NCI-H446 treated with DMSO at 0.1 percent for 48 hours (cell line): ENCODE measurements at places on chromosomes 16 and 17.

DNA sequence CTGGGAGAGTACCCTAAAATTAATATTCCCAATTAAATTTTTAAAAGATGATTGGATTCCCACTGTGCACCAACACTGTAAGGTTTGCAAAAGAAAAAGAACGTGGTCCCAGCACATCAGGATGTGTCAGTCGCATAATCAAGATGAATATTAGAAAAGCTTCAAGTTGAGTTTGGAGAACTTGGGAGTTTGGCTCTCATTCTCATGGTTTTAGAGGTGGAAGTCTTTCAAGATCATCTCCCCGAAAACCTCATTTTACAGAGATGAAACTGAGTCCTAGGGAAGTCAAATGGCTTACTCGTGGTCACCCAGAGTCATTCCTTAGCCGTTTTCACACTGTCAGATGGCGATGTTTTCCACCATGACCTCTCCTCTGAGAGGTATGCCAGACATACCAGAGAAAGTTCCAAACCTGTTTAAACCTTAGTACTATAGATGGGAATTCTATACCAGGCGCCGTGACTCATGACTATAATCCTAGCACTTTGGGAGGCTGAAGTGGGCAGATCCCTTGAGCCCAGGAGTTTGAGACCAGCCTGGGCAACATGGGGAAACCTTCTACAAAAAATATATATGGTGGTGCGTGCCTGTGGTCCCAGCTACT, 1.2 kb downstream of the SEC14L1 start:
- DNase-seq, result no peak

DNA sequence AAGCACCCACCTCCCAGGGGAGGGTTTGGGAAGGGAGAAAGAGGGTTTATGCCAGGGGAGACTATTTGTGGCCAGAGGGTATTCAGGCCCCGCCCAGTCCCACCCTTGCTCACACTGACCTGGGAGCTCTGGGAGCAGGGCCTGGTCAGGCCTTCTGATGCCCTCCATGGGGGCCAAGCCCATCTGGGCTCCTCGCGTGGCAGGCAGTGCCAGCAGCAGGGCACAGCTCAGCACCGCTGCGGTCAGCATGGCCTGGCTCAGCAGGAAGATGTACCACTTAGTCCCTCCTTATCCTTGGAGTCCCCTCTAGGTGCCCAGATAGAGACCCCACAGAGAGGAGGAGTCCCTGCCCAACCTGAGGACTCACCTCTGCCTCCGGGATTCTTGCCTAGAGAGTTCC, at the start of gene AGRP:
AGRP (minus strand) TSS at position 398 of the 400 bp plus-strand sequence; CDS start at position 249, 149 bp downstream.
- DNase-seq, result no peak

- DNase-seq, result no peak
Measured at GRCh38 chr17:53749178-53749577, 73.5 kb upstream of the KIF2B start.

DNA sequence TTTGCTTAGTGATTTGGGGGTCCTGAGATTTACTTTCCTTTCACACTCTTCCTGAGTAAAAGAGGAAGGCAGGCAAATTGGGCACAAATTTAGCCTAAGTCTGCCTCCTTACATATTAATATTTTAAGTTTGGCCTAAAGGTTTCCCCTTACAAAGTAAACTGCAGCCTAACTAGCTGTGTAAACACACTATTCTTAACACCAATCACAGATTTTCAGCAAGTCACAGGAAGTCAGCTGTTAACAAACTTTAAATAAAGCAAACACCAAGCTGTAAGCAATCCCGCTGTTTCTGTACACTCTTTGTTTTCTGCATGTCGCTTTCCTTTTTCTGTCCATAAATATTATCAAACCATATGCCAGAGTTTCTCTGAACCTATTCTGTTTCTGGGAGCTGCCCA, 45.1 kb upstream of the ABCC11 start:
- no peak for DNase-seq

DNA sequence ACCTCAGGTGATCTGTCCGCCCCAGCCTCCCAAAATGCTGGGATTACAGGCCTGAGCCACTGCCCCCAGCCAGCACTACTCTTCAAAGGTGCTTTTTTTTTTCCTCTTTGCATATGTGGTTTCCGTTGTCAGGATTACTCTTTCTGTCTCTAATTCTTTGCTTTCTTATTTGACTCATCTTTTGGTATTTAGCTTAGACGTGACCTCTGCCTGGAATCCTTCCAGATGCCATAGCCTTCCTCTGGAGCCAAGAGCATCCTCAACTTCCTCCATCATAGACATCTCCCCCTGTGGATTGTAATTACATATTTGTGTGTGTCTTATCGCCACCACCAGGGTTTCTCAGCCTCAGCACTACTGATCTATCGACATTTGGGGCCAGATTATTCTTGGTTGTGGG, 84.4 kb upstream of the XYLT1 start:
- DNase-seq, result no peak

DNA sequence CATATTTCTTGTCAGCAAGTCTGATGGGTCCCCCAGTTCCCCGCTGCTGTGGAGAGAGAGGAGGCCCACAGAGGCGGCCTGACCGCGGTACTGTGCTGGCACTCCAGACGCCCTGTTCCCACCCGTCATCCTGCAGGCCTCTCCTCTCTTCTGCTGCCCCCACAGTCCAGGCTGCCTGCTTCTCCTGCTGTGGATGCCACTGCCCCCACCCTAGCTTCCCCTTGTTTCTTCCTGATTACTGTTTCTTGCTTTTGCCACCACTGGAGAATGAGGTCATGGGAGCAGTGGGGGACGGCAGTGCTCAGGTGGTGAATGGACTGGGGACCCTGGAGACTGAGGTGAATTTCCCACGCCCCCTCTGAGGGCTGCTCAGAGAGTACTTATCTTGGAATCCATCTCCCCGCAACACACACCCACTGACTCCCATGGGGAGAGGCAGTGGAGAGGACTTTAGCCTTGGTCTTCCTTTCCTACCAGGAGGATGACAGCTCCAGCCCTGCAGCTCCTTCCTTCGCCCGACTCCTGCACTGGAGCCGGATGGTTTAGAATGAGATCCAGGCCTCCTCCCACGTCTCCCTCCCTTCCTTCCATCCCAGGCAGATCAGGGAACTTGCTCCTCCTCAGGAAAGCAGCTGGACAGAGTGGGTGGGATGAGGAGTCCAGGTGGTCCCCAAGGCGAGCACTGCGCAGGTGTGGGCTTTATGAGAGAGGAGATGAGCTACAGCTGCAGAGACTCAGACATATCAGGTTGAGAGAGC, 60.4 kb downstream of the PLXDC1 start:
- DNase-seq, result no peak

- DNase-seq, result no peak
Measured at GRCh38 chr17:8163978-8164814, 1.4 kb upstream of the VAMP2 start.

- no peak for DNase-seq
Measured at GRCh38 chr17:50825188-50825587, 10.2 kb upstream of the WFIKKN2 start.

DNA sequence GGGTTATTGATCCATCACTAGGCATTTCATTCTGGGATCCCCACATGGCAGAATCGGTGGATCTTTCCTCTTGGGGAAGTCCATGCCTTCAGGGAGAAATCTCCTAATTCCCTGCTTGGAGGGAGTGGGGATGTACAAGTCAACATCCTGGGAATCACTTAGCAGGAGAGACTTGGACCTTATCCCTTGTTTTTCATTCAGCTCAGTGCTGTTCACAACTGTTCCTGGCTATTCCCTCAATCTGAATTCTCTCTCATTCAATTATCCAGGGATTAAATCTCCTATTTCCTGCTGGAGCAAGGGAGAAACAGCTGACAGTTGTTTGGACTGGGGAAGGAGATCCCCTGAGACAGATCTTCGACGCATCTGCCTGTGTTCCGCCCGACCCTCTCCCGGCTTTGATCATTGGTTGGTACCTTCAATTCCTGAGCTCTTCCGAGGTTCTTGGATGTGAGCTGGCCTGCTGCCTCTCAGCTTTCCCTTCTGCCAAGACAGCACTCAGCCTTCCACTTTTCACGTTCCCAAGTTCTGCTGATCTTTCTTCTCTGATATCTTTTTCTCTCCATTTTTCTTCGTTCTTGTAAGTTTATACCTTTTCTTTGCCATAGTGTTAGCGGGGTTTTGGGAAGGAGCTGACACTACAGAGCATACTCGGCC, 115.4 kb upstream of the GNAO1 start:
- DNase-seq, result no peak

DNA sequence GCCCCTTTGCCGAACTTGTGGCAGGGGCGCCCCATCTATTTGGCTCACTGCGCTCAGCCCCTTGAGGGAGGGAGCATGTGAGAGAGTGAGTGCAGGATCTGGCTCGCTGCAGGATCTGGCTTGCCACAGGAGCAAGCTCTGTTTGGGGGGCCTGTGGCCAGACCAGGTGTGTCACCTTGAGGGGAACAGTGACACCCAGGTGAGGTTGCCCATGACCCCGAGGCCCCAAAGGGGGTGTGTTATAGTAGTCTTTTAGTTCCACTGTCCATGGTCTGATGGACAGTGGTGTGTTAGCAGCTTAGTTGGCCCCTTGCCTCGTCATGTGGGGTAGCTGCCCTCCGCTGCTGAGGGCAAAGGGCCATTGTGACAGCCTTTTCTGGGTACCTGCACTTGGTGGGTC, 41.6 kb downstream of the CCDC42 start:
- no peak for DNase-seq
